NCI-H2171 treated with DMSO at 0.1 percent for 48 hours (cell line): ENCODE measurements at places on chromosomes 12 and 14.

GRCh38 chr12:56258820-56259183 is 618 bp upstream of the ANKRD52 start:
- no peak for DNase-seq

- no peak for DNase-seq
These were observed 68.0 kb upstream of the FAR2 start for GRCh38 chr12:29081101-29081500.

- DNase-seq, result no peak
These were observed 49.4 kb downstream of the SLC15A5 start for GRCh38 chr12:16228067-16228466.

- no peak for DNase-seq
These were observed 3.9 kb upstream of the GPR84 start for GRCh38 chr12:54368025-54368708.

- no peak for DNase-seq
These were observed 4.5 kb upstream of the TNFRSF1A start for GRCh38 chr12:6346235-6346832.

DNA sequence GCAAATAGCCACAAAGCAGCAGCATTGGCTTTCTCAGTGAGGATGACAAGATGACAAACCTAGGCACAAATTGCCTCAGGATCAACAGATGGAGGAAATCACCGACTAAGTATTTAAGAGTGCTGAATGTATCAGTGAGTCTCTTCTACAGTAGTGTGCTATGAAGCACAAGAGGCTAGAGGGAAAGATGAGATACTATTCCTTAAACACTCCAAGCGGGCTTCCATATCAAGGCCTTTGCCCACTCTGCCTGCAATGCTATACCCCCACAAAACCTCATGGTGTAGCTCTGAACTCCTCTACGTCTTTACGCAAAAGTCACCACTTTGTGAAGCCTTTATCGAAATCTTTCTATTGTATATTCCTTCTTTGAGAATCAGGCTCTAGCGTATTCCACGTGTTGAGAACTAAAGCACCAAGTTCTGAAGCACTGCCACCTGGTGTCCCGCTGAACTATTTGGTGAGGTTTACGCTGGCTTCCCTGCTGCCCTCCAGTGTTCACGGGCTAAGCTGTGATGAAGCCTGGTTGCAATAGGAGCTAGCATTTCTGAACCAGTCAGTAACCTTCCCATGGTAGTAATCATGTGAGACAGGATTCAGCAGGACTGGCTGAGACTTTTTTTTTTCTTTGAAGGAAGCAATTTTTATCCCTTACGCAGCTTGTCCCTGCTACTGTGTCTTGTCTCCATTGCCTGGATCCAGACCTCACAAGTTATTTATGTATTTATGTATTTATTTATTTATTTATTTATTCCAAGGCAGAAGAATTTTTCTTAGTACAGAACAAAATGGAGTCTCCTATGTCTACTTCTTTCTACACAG is 426.5 kb upstream of the OR4E1 start:
- peak; percentile 82 for DNase-seq

DNA sequence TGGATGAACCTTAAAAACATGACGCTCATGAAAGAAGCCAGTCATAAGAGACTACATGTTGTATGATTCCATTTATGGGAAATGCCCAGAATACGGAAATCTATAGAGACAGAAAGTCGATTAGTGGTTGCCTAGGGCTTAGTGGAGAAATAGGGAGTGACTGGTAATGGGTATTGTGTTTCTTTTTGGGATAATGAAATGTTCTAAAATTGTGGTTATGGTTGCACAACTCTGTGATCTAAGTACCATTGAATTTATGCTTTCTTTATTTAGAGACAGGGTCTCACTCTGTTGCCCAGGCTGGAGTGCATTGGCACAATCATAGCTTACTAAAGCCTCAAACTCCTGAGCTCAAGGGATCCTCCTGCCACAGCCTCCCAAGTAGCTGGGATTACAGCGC is 8.0 kb downstream of the RBMS2 start:
- DNase-seq, result no peak

- DNase-seq, result peak; percentile 75
These were observed 50.6 kb downstream of the DAAM1 start for GRCh38 chr14:59239022-59239421.

GRCh38 chr12:112564160-112564784 is 145.5 kb downstream of the PTPN11 start:
- no peak for DNase-seq

DNA sequence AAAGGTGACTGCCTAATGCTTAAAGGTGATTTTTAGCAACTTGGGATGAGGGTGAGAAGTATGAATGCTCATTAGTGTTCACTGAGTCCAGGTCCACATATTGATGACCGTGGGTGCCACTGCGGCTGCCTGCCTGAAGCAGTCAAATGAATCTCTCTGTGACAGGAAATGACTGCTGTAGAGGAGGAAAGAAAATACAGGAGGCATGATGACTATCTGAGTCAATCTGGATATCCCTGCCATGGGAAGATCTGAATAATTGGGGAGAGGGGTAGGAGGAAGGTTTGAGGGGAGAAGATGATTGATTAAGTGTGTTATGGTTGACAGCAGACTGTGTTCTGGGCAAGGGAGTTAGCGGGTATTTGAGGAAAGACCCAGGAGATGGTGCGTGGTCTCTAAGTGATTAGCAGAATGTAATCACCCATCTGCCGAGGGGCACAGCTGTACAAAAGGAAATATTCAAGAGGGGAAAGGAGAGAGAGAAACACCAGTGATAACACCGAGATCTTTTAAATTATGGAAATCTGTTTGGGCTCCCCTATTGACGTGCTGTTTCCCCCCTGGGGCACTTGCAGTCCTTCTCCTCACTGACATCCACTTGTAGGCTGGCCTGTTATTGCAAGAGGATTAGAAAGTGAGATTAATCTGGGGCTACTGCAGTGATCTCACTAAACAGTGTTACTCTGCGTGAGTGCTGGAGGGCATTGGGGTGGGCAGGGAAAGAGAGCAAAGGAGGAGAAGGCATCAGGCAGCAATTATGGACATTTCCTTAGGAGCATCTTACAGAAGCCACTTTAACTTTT is 97.7 kb downstream of the AKAP6 start:
- DNase-seq, result peak; percentile 49

GRCh38 chr12:51760231-51760630 is 88.3 kb downstream of the FIGNL2 start:
- no peak for DNase-seq

GRCh38 chr12:40551466-40551865 is 140.8 kb upstream of the CNTN1 start:
- no peak for DNase-seq

DNA sequence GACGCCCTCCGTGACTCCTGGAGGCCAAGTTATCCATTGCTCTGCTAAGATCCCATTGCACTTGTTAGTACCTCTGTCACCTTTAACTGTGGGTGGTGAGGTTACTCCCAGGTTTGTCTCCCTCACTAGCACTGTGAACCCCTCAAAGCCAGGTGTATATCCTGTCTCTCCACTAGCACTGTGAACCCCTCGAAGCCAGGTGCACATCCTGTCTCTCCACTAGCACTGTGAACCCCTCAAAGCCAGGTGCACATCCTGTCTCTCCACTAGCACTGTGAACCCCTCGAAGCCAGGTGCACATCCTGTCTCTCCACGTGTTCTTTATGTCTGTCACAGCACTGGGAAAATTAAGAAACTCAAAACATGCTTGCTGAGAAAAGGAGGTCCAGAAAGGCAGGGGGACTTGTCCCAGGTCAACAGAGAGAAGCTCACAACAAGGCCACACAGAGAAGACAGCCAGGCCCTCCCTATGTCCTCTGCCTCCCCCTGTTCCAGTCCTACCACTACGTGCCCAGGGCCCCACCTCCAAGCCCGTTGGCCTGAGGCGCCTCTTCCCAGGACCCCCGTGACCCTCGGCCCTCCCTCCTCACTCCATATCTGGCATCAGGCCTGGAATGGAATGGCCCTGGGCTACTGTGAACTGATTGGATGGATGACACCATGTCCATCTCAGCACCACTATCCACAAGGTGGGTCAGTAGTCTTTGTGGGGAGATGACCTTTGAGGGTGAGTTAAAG is 26.4 kb upstream of the FKBP4 start:
- DNase-seq, result no peak

GRCh38 chr12:93622485-93622884 is 50.0 kb downstream of the SOCS2 start:
- DNase-seq, result no peak

DNA sequence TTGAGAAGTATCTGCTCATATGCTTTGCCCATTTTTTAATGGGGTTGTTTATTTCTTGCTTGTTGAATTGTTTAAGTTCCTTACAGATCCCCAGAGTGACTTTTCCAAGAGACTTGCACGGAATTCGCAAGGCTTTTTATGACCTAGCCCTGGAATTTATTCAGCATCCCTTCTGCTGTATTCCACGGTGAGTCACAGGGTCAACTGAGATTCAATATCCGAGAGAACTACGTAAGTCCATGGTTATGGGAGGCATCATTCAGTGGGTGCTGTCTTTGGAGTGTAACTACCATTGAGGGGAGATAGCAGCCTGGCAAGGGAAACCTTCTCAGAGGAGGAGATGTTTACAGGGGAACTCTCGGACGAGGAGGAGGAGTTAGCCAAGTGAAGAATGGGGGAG is 20.9 kb upstream of the GPRC5A start:
- DNase-seq, result no peak

DNA sequence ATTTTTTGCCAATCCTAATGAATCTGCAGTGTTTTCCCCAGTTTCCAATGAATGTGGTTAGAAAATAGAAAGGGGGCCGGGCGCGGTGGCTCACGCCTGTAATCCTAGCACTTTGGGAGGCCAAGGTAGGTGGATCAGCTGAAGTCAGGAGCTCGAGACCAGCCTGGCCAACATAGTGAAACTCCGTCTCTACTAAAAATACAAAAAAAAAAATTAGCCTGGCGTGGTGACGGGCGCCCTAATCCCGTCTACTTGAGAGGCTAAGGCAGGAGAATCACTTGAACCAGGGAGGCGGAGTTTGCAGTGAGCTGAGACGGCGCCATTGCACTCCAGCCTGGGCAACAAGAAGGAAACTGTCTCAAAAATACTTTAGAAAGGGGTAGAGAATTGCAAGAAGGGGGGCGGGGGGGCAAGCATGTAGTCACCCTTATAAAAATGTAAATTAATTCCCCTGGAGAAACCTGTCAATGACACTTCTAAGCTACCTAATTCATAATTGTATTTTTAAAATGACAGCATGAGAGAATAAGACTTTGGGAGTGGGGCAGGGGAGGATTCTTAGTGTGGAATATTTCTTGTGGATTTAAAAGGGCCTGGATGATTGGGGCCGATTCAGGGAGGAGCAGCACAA is 1.7 kb downstream of the KLHDC2 start:
- no peak for DNase-seq

GRCh38 chr12:820336-820735 is 68.0 kb downstream of the WNK1 start:
- peak; percentile 29 for DNase-seq

- DNase-seq, result peak; percentile 63
These were observed 18.9 kb upstream of the SYNDIG1L start for GRCh38 chr14:74444866-74445265.

GRCh38 chr12:6643569-6644256 is 3.5 kb downstream of the ACRBP start:
- no peak for DNase-seq

DNA sequence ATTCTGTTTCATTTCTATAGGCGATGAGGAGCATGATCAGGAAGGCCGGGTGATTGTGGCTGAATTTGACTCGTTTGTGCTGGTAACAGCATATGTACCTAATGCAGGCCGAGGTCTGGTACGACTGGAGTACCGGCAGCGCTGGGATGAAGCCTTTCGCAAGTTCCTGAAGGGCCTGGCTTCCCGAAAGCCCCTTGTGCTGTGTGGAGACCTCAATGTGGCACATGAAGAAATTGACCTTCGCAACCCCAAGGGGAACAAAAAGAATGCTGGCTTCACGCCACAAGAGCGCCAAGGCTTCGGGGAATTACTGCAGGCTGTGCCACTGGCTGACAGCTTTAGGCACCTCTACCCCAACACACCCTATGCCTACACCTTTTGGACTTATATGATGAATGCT is 1.9 kb downstream of the APEX1 start:
- no peak for DNase-seq

GRCh38 chr14:69043596-69044260 is 64.6 kb upstream of the ACTN1 start:
- DNase-seq, result no peak

GRCh38 chr12:55997535-55997859 is 421 bp downstream of the SUOX start:
- no peak for DNase-seq

- no peak for DNase-seq
These were observed 574.1 kb downstream of the SLC16A7 start for GRCh38 chr12:60169904-60170303.

DNA sequence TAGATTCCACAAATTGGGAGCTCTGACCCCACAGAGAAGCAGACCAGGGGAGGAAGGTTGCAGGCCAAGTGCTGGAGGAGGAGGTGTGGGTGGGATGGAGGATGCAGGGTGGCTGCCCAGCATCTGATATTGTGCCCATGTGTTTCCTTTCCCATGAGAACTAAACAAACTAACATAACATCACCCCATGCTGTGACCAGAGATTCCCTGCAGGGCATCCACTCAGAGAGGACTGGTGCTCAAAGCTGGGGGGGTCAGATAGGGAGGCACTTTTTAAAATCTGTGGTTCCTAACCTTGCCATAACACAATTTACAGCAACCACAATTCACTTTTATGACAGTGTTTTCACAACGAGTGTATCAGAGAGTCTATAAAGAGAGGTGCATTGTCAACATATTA is 1277.6 kb downstream of the AACS start:
- no peak for DNase-seq

GRCh38 chr12:47820631-47821345 is 1.1 kb upstream of the HDAC7 start:
- no peak for DNase-seq

GRCh38 chr12:3476403-3476802 is 14.6 kb upstream of the PRMT8 start:
- DNase-seq, result no peak

GRCh38 chr12:50032515-50032853 is 7.2 kb upstream of the RACGAP1 start:
- no peak for DNase-seq

DNA sequence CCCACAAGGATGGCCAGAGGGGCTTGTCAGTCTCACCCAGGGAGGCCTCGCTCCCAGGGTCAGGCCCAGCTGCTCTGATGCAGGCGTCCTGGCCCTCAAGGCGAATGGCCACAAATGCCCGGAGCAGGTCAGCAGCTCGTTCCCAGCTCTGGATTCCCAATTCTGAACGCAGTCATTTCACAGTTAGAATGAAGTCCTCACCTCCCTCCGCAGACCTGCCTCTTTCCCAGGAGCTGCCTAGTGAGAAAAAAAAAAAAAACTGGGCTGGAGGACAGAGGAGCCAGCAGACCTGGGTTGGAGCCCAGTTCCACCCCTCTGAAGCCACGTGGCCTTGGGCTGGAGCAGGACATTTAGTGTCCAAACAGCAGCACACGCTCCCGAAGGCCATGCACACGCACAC is 62.2 kb upstream of the DIO3 start:
- no peak for DNase-seq

- no peak for DNase-seq
These were observed 457.1 kb downstream of the TMEM132D start for GRCh38 chr12:129446696-129447095.

DNA sequence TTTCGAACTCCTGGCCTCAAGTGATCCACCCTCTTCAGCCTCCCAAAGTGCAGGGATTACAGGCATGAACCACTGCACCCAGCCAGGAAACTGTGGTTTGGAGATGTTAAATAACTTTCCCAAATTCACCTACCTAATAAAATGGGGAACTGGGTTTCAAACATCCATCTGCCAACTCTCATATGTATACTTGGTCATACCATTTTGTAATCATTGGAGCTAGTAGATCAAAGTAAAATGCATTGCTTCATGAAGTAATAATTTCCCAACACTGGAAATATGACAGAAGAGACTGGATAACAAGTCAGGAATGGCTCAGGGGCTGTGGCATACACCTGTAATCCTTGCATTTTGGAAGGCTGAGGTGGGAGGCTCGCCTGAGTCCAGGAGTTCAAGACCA is 5.3 kb upstream of the HECTD1 start:
- no peak for DNase-seq
